HCT116 (cell line): ENCODE measurements at places on chromosomes 2 and 18.

- no peak for DNase-seq
Observed at GRCh38 chr2:33321236-33321771, 155.1 kb upstream of the RASGRP3 start.

DNA sequence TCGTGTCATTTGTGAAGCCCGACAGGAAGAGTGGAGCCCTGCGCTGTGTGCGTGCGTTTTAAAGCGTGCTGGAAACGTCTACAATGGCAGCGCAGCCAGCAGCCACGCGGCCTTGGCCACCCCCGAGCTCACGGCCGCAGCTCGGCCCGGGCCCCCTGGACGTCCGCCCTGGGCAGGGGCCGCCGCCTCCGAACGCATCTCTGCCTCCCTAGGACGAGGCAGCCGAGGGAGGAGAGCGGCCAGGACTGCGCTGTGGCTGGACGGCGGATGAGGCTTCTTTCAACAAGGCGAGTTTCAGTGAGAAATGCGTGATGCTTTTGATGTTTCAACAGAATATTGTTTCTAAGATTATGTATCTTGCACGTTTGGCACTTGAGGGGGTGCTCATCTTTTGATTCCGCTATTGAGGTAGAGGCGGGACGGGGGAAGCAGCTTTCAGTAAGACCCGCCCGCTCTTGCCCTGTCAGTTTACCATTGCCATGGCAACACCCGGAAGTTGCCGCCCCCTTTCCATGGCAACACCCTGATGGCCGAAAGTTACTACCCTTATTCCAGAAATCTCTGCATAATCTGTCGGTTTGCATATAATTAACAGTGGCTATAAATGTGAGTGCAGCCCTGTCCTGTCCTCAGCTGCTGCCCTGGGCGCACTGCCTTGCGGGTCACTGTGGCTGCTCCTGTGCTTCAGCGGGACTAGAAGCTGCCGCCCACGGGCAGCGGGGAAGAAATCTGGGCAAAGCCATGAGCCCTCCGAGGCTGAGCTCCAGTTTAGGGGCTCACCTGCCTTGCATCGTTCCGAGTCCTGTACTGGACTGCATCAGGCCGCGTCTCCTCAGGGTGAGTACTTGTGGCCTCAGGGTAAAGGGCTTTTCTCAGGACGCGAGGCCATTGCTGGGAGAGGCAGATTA lies 38.6 kb downstream of the ADNP2 start:
- DNase-seq: no peak

GRCh38 chr18:63963615-63964256 lies 6.1 kb upstream of the SERPINB8 start:
- DNase-seq: peak; percentile 56

- DNase-seq: no peak
Observed at GRCh38 chr2:185187421-185187820, 551.2 kb upstream of the FSIP2 start.

GRCh38 chr2:205865905-205866441 lies 183.7 kb downstream of the NRP2 start:
- no peak for DNase-seq
